ENCODE measurements at places on chromosomes 7 and 10.

- no peak for DNase-seq
These were observed 216.0 kb downstream of the CALN1 start for GRCh38 chr7:72196176-72196575.

- no peak for DNase-seq
These were observed 154.7 kb upstream of the KAT6B start for GRCh38 chr10:74671716-74672115.

GRCh38 chr7:70321016-70321590 lies 722.8 kb downstream of the AUTS2 start:
- DNase-seq = no peak

DNA sequence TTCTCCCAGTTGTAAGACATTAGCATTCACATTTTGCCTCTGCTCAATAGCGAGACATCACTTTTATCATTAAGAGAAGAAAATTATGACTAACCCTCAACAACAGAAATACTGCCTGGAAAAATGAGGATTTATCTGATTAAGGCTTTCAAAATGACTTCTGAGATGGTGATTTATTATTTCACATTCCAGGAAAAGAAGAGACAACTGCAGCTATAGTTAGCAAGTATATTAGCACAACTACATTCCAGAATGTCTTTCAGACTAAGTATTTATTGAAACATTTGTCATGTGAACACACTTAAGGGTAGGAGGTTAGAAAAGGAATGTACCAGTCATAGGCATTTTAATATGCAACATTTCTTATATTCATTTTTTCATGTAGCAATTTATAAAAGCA lies 162.0 kb downstream of the IQUB start:
- DNase-seq = no peak

GRCh38 chr7:158975526-158976467 lies 119.4 kb downstream of the DYNC2I1 start:
- DNase-seq = peak; percentile 84

DNA sequence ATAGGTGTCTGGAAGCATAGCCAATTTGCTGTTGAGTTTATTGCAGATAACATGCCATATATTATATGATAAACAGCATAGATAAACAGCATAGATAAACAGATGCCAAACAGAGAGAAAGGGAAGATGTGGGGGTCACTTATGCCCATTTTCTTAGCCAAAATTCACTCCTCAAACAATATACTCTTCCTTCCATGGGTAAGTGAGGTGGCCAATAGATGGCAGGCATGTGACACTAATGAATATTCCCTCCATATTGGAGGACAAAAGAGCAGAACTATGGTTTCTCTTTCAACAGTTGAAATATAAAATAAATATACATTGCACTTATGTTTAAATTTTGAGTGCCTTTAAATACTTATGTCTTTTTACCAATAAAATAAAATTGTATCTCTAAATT lies 1212.8 kb downstream of the REEP3 start:
- peak; percentile 44 for DNase-seq

GRCh38 chr7:27965650-27966049 lies 214.9 kb downstream of the JAZF1 start:
- DNase-seq = no peak

DNA sequence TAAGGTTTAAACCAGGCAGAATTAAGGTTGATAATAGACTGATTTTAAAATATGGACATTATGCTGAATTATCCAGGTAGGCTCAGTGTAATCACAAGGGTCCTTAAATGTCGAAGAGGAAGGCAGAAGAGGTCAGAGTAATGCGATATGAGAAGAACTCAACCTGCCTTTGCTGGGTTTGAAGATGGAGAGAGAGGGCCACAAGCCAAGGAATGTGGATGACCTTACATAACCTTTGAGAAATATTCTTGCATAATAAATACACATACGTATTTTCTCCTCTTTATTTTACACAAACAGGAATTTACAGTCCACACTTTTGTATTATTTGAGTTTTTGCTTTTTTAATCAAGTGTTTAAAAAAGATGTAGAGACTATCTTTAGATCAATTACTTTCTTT lies 88.5 kb downstream of the ST7 start:
- DNase-seq = no peak

GRCh38 chr7:80449836-80450235 lies 62.0 kb downstream of the GNAT3 start:
- DNase-seq = no peak

GRCh38 chr7:41252551-41252950 lies 450.3 kb downstream of the INHBA start:
- DNase-seq = no peak

GRCh38 chr10:119189811-119190282 lies 11.2 kb upstream of the PRDX3 start:
- DNase-seq = no peak

DNA sequence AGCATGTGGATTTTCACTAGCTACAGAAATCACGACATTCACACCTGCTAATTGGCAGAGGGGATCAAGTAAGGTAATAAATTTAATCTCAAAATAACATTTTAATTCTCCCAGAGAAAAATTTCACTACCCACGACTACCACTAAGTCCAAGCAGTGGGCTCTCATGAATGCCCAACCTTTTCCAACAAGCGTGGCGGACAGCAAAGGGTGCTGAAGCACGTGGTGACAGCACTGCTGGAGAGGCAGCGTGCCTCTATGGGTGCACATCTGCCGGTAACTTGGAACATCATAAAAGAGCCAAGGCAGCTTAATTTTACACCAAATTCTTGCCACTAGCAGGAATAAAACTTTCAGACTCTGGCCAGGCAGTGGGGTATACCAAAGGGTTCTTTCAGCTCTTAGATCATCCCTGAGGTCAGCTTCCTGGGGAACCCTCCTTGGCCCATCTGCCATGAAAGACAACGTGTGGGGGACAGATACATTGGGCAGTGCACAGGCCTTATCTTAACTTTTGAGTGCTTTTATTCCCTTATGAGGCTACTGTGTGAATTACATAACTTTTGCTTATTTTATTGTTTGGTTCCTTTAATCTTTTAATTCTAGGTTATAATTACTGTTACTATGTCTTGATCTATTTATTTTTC lies 206.7 kb upstream of the KCTD7 start:
- no peak for DNase-seq

DNA sequence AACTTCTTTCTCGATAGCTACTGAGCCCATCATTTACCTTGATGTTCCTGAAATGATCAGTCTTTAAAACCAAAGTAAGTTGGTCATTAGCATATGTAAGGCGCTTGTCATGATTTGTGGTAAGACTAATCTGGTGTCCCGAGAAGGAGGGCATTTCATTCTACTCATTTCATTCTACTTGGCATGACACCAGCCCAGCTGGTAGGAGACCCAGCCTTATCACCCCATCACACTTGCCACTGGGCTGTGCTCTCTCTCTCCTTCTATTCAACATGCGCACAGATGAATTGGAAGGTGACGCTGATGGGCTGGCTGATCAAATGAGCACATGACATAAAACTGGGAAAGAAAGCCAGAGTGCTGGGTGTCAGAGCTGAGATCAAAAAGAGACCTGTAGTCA lies 65.7 kb downstream of the CRTAC1 start:
- no peak for DNase-seq

- peak; percentile 62 for DNase-seq
These were observed at the start of gene TRIM8 for GRCh38 chr10:102644066-102644645. Gene TRIM8 (plus strand): TSS chr10:102644479. CDS start chr10:102644618, 139 bp downstream.

DNA sequence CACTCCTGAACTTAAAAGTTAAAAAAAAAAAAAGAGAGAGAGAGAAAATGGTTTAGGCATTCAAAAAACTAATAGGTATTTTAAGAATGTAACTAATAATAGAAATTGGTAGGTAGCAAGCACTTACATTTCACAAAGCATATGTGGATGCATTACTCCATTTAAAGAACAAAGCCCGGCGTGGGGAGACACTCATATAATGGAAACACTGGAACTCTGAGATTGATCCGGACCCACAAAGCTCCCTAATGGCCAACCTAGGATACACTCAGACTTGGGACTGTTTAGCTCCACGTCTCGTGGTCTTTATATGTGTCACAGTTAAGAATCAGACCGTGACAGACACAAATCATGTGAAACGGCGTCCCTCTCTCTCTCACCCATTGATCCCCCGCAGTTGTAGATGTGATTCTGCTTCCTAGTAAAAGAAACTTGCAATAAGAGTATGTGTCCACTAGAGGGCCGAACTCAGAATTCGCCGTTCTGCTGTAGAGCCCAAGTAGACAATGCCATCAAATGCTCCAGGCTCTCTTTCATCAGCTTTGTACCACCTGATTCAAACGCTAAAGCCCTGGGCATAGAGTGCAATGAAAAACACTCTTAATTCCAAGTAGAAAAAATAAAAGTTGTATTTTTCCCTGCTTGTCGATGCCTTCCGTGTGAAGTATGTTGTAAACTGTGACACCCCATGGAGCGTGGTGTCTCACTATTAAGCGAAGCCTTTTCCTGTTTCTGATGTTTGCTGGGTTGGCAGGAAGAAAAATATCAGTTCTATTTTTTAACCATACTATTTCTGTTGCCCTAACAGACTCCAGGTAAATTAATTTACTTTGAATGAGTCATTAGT lies 429.0 kb upstream of the MTPN start:
- DNase-seq = peak; percentile 75

DNA sequence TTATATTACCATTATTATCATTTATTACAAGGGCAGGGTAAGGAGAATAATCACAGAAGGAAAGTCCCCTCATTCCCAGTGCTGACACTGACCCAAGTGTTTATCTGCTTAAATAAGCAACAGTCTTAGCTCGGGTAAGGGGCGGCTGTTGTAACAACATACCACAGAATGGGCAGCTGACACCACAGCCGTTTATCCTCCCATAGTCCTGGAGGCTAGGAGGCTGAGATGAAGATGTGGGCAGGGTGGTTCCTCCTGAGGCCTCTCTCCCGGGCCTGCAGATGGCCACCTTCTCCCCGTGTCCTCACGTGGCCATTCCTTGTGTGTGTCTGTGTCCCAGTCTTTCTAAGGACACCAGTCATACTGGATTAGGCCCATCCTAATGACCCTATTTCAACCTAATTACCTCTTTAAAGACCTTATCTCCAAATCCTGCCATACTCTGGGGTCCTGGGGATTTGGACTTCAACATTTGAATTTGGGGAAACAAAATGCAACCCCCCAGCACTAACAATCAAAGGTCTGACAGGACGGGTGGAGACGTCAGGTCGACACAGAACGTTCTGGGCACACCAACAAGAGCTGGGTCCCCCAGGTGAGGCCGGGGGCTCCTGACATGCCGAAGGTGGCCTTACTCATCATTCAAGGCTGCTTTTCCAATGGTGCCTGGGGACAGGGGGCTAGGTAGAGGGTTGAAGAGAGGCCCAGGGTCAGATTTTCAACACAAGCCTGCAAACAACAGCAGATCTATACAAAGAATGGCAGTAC lies 93.5 kb downstream of the TNS3 start:
- DNase-seq = peak; percentile 65

DNA sequence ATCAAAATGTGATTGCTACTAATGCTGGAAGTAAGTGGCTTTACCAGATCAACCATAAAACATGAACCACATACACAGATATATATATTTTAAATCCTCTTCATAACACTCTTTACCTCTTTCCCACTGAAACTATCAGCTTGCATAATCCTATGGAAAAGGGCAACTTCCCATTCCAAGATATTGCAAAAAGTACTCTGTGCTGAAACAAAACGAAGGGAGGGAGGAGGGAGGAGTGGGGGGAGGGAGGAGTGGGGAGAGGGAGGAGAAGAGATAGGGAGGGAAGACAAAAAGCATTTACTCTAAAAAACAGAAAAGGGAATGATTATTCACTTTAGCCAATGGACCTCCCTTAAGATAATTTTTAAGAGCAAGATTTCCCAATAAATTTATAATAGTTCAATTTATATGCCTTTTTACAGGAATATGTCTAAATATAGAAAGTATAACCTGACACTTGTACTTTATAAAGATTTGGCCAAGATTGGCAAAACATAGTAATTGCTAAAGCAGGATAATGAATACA lies 344.8 kb upstream of the NFE2L3 start:
- no peak for DNase-seq

DNA sequence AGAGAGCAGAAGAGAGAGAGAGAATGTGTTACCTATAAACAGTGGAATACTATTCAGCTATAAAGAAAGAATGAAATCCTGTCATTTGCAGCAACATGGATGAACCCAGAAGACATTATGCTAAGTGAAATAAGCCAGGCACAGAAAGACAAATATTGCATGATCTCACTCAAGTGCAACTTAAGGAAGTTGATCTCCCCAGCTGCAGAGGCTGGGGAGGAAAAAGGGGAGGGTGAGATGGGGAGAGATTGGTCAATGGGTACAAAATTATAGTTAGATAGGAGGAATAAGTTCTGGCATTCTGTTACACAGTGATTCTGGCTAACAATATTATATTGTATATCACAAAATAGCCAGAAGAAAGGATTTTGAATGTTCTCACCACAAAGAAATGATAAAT lies 11.2 kb upstream of the JAZF1 start:
- no peak for DNase-seq

DNA sequence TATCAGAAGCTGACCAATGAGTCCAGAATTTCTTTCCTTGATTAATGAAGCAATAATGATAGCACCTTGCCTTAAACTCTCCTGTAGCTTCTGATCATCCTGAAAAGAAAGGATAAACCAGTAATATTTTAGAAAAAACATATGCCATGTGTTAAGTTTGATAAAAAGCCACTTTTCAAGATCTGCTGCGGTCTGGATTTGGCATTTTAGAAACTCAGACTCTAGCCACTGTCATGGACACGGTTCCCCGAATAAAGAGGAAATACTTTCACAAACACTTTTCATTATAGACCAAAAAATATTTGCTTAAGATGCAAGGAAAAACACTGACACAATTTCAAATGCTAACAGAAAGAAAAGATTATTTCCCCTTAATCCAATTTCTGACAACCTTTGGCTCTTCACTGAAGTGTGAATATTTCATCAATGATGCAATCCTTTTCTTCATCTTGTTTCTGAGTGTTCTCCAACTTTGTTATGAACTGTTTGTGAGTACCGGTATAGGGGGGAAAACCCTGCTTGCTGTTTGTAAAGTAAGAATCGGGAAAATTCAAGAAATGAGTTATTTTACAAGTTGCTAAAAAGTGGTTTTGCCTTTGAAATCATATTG lies 329.5 kb downstream of the CRPPA start:
- DNase-seq = peak; percentile 17

DNA sequence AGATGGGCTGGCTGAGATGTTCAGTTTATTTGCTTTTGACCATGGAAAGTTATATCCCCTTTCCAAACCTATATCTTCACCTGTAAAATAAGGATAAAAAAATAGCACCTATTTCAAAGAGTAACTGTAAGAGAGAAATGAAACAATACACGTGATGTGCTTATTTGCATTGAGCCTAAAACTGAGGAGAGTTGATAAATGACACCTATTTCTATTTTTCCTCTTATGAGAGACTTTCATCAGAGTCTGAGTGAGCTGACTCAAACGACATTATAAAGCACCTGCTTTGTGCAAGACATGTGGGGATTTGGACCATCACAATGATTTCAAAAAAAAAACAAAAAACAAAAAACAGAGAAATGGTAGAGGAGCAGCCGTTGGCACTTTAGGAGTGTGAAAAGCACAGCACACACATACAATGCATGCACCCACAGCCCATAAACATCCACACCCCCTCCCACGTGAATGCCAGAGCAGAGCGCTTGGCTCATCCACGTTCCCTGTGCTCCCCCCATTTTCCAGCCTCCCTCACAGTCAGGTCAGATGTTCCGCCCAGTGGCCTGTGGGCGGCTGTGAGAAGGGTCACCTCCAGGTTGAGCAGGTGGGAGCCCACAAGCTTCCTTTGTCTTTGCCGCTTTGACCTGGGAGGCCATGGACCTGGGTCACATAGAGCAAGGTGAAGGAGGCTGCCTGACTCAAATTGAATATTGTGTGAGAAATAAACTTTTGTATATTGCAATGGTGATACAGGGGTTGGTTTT lies 253.2 kb upstream of the ZNF32 start:
- DNase-seq = no peak
